H9 (cell line): ENCODE measurements at places on chromosomes 12 and 14. TPM values are rescaled to one million over a fixed set of nuclear protein-coding genes. Genes with fewer than 3 reads are reported as not detected.

The ANKS1B gene
- total RNA-seq: 3.4 and 4.1 TPM in 2 replicates

The GCN1 gene
- total RNA-seq: 125 and 137 TPM in 2 replicates

GRCh38 chr14:56774503-56774902, 35.8 kb downstream of the OTX2 start:
- no peak overlapping the region for H3K27ac ChIP-seq
- H3K4me3 ChIP-seq: no peak overlapping the region
- no peaks in the 10 kb centered on the region for H3K4me1 ChIP-seq
- no peaks in the 10 kb centered on the region for H3K36me3 ChIP-seq
- H3K27me3 ChIP-seq: no peaks in the 10 kb centered on the region

DNA sequence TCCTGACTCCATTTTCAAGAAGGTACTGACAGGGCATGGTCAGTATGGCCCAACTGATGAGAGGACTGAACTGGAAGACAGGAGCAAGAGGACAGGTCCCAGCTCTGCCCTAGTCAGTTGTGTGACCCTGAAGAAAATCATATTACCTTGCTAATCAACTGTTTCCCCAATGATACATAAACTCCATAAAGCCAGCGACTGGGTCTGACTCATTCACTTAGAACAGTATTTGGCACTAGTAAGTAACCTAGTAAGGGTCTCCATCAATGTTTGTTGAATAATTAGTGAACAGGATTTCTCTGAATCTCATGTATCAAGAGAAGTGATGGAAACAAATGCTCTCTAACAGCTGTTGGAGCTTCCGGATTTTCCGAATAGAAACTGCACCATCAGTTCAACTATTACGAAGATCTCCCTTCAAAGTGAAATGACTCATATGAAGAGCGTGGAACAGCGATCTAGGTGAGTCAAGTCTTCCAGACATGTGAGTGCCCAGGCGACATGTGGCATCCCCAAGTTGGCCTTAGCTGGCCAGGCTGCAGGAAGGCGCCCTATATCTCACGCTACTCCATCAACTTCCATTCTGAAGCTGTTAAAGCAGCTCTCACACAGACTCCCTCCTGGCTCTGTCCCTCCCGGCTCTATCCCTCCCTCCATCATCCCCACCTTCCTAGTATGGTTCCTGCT, 94.5 kb downstream of the TTC7B start:
- no peak overlapping the region for H3K4me3 ChIP-seq
- no peak overlapping the region for H3K27ac ChIP-seq
- H3K4me1 ChIP-seq: peaks cover 2% of the 10 kb centered on the region; the same call in 1 of the 2 replicates
- DNase-seq: no peak

GRCh38 chr12:101414533-101415119, 7.1 kb upstream of the ARL1 start:
- H3K4me3 ChIP-seq: no peak overlapping the region
- no peaks in the 10 kb centered on the region for H3K4me1 ChIP-seq
- H3K27ac ChIP-seq: no peak overlapping the region
- H3K27me3 ChIP-seq: no peaks in the 10 kb centered on the region
- peak; percentile 46 for DNase-seq
- H3K36me3 ChIP-seq: no peaks in the 10 kb centered on the region
